ENCODE measurements at places on chromosomes 5 and 9. TPM values are rescaled to one million over a fixed set of nuclear protein-coding genes. Genes with fewer than 3 reads are reported as not detected.

DNA sequence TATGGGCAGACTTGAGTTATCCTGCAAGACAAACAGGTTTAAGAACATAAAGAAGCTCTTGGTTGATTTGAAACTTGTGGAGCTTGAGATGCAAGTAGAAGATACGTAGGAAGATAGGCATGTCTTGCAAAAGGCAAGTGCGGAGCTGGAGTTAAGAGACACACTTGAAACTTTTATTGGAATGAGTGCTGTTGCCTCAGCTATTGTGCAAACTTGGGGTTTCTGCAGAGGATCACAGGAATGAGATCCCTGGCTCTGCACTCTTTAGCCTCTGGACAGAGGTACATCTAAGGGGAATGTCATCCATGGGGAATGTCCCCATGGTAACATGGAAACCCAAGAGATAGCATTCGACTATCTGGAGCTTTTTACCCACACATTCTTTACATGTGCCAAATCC, 121.1 kb downstream of the ADCY2 start:
- H3K27ac ChIP-seq = no peak overlapping the region
- H3K27me3 ChIP-seq = no peaks in the 10 kb centered on the region
- H3K36me3 ChIP-seq = peaks cover 12% of the 10 kb centered on the region
- H3K4me3 ChIP-seq = no peak overlapping the region
- H3K4me1 ChIP-seq = no peaks in the 10 kb centered on the region

DNA sequence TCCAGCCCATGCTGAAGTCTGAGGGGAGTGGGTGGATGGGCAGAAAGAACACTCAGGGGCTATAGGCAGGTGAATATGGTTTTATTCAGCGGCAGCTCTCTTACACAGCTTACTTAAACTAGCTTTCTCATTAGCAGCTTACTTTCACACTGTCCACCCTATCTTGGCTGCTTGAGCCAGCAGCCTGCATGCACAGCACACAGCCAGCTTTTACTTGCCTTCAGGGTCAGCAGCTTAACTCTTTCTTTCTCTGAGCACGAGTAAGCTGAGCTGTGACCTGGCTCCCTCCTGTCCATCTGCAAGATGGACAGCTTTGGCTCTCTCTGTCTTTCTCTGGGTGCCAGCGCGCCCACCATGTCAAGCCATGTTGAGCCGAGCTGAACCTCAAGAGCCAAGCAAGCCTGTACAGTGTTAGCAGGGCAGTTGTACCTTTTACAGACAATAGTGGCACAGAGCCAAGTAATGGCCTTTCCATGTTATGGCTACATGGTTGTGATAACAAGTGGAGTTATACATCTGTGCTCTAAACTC, 1054.9 kb downstream of the PTPRD start:
- peaks cover 15% of the 10 kb centered on the region for H3K27me3 ChIP-seq
- H3K4me3 ChIP-seq = no peak overlapping the region
- H3K36me3 ChIP-seq = no peaks in the 10 kb centered on the region
- no peak overlapping the region for H3K27ac ChIP-seq
- peaks cover 9% of the 10 kb centered on the region for H3K4me1 ChIP-seq

GRCh38 chr5:160286947-160287346, 25.4 kb downstream of the CCNJL start:
- DNase-seq = no peak
- H3K4me1 ChIP-seq = no peaks in the 10 kb centered on the region
- H3K4me3 ChIP-seq = no peak overlapping the region
- no peaks in the 10 kb centered on the region for H3K27me3 ChIP-seq
- H3K36me3 ChIP-seq = no peaks in the 10 kb centered on the region

- H3K27ac ChIP-seq = peak overlapping the region; percentile 91
- H3K4me3 ChIP-seq = peak overlapping the region; percentile 80
- H3K27me3 ChIP-seq = peaks cover 13% of the 10 kb centered on the region
- DNase-seq = peak; percentile 86
- peaks cover 3% of the 10 kb centered on the region for H3K4me1 ChIP-seq
Observed at GRCh38 chr5:177447066-177447610, 524 bp downstream of the PRR7 start.

C9 gene
- not detected for total RNA-seq

DNA sequence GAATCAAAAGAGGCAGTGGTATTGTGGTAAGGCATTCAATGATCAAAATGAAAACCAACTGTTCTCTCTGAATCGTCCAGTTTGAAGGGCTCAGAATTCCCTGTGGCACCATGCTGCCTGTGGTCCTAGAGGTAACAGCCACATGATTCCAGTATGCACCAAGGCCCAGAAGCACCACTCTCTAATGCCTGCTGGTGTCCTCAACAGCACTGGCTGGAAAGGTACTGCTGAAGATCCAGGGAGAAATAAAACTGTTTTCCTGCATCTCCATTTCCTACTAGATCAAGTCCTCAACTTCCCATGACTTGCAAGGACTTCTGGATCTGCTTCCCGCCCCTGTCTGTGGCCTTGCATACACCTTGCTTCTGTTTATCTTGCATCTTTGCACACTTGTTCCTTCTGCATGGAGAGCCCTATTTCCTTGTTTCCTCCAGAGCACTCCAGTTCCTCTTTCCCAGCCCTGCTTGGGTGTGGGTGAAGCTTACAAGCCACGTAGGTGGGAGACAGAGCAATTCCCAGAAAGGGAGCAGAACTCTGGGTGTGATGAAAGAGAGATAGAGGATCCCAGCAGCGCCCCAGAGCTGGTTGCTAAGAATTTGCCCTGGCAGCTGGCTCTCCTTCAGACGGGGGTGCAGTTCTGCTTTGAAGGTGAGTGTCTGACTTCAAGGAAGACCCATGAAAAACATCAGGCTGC, 41.0 kb upstream of the EQTN start:
- H3K27ac ChIP-seq = no peak overlapping the region
- DNase-seq = no peak
- H3K4me1 ChIP-seq = no peaks in the 10 kb centered on the region
- H3K4me3 ChIP-seq = no peak overlapping the region
- H3K36me3 ChIP-seq = no peaks in the 10 kb centered on the region
